ENCODE measurements at places on chromosomes 4 and X.

DNA sequence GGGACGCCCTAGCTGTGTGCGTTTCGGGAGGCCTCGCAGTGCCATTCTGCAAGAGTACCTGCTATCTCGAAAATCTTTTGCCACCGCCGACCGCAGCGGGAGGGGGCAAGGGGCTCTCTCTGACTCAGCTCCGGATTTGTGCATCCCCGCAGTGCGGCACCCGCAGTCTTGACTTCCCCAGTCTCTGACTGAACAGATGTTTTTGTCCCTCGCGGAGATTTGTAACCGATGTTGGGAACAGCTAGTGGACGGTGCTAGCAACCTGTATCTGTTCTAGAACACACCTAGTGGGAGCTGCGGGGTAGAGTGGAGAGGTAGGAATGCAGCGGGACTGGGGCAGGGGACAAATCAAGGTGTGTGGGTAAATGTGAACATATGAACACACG is 17.2 kb downstream of the NKX6-1 start:
- DNase-seq: no peak

GRCh38 chr4:102263024-102263787 is 82.1 kb downstream of the SLC39A8 start:
- DNase-seq: no peak

GRCh38 chr4:112759313-112759712 is 122.4 kb downstream of the LARP7 start:
- DNase-seq: no peak

GRCh38 chr4:184423003-184423686 is 51.2 kb downstream of the IRF2 start:
- no peak for DNase-seq

DNA sequence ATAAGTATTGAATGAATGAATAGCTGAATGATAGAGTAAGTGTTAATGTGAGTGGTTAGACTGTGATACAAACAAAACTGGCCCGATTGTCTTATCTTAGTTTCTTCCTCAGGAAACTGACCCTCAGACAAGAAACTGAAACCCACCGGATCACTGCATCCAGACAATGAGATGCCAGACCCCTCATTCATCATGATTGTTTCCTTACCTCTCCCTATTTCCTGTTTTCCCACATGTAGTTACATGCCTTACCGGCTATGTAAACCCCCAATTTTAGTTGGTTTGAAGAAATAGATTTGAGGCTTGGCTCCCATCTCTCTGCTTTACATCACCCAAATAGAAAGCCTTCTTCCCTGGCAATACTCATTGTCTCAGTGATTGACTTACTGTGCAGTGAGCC is 218.9 kb upstream of the PPP1R2C start:
- DNase-seq: no peak

DNA sequence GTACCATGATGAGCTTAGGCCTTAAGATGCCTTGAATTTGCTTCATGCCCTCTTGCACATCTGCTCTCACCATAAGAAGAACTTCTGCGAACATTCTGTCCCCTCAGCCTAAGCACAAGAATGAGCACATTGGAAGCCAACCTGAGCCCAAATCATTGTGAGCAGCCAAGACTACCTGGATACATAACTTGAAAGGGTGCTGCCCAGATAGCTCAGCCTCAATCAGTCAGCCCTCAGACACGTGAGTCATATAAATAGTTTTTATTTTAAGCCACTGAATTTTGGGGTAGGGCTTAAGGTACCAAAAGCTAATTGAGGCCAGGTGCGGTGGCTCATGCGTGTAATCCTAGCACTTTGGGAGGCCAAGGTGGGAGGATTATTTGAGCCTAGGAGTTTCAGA is 27.5 kb upstream of the BBS12 start:
- no peak for DNase-seq

Data from activated CD4-positive, CD25-positive, alpha-beta regulatory T cell treated with anti-CD3 and anti-CD28 coated beads, Interleukin-2, amount 50 U/mL, for 16 hours (primary cell).